ENCODE measurements at places on chromosomes 5 and 9.

- no peak for DNase-seq
These were observed 87.0 kb downstream of the ACTL7B start for GRCh38 chr9:108768744-108769143.

- DNase-seq, result no peak
These were observed 235.4 kb downstream of the DOCK8 start for GRCh38 chr9:450057-450456.

- DNase-seq, result no peak
These were observed 11.9 kb upstream of the LPCAT1 start for GRCh38 chr5:1535646-1536045.

GRCh38 chr5:58153255-58153654, 306.6 kb downstream of the PLK2 start:
- DNase-seq, result no peak

DNA sequence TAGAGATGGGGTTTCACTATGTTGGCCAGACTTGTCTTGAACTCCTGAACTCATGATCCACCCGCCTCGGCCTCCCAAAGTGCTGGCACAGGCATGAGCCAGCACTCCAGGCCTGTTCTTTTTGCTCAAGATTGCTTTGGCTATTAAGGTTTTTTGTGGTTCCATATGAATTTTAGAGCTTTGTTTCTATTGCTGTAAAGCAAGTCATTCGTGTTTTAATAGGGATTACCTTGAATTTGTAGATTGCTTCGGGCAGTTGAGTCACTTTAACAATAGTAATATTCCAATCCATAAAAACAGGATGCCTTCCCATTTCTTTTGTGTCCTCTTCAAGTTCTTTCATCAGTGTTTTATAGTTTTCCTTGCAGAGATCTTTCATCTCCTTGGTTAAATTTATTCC, 22.1 kb downstream of the C6 start:
- DNase-seq, result no peak

GRCh38 chr5:158707534-158707933, 392.2 kb downstream of the EBF1 start:
- no peak for DNase-seq
